T-helper 2 cell (primary cell): ENCODE measurements at places on chromosomes 13 and 19.

GRCh38 chr13:54949735-54950134, 1921.1 kb downstream of the OLFM4 start:
- no peak for DNase-seq

DNA sequence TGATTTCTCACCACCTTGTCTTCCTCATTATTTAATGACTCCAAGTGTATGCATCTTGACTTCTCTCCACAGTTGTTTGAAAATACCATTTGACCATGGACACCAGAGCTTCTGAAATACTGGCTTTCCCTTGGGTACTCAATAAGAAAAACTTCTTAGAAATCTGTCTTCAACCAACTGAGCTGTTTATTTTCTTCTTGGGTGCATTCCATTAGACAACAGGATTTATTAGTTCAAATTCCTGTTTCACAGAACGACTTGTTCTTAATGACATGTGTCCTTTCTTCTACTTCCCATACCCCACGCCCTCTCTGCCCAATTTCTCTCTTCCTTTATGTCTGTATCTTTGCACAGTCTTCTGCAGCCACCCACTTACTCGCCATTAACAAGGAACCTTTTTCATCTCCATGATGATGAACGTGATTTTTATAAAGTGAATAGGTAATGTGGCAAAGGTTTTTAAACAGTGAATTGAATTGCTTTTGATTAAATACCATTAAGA, 11.3 kb upstream of the ITM2B start:
- no peak for DNase-seq

DNA sequence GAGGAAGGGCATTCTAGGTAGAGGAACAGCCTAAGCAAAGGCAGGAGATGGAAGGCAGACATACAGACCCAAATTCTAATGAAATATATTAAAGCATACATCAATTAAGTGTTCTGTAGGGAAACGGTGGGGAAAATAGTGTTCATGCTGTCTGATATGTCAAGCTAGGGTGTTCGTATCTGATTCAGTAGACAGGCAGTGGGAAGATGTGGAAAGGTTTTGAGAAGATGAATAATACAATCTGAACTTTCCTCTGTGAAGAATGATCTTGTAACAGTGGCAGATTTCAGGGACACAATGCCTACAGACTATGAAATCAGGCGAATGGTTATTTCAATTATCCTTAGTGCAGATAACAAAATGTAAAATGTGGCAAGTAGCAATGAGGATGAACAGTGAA, 594.2 kb downstream of the KCTD12 start:
- no peak for DNase-seq

- DNase-seq = no peak
Measured at GRCh38 chr13:25507841-25508240, 136.1 kb downstream of the ATP8A2 start.

DNA sequence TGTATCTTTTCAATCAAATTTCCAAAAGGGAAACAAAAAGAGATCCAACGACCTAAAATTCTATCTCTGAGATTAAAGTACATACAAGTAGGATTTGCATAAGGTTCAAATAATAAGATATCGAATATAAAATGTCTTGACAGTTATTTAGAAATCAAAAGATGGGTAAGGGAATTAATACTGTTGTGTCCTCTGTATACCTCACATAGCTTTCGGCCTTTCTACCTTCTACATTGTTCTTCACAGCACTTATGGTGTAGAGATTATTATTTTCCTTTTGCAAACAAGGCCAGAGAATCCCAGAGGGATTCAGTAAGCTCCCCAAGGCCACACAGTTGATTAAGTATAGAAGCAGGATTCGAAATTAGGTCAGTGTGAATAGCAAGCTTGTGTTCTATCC, 403.6 kb downstream of the SPRY2 start:
- no peak for DNase-seq

DNA sequence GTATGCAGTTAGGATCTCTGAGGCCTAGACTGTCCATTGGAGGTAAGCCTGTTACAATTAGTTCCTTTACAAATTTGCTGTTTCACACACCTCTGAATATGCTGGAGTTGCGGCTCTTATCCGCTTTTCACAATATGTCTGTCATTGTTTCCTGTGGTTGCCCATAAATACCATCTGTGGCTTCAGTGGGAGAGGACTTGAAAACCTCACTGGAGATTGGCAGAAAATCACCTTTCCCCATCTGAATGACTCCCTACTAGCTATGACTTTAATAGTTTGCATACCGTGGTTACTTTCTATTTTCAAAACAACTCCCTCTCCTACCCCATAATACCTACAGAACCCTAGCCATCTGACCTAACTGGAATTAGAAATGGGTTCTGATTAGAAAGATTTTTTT, 454.3 kb downstream of the PCDH17 start:
- DNase-seq = no peak

DNA sequence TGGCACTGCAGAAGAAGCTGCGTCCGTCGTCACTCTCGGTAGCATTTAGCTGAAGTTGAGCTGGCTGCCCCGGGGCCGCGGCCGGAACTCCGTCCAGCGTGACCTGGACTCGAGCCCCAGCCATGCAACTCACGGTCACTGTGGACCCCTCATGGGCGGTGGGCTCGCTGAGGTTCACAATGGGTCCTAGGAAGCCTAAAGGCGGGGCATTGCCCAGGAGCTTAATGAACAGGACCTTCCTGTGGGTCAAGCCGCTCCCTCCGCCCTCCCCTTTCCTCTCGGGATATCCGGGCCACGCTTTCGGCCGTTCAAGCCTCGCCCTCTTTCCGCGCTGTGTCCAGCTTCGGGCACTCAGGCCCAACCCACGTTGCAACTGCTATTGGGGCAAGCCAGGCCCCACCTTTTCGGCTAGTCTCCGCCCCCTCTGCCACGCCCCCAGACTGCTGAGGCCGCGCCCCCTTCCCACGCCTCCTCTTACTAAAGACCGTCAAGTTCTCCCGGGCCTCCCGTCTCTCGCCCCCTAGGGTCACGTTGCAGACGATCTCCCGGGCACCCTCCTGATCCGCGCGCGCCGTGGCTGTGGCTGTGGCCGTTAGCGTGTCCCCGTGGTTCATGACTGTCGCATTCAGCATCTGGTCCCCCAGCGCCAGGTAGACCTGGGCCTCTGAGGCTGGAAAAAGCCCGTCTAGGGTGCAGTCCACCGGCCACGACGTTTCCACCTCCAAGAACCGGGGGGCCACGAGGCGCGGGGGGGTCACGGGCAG, 1.4 kb upstream of the RAVER1 start:
- DNase-seq = peak; percentile 35

DNA sequence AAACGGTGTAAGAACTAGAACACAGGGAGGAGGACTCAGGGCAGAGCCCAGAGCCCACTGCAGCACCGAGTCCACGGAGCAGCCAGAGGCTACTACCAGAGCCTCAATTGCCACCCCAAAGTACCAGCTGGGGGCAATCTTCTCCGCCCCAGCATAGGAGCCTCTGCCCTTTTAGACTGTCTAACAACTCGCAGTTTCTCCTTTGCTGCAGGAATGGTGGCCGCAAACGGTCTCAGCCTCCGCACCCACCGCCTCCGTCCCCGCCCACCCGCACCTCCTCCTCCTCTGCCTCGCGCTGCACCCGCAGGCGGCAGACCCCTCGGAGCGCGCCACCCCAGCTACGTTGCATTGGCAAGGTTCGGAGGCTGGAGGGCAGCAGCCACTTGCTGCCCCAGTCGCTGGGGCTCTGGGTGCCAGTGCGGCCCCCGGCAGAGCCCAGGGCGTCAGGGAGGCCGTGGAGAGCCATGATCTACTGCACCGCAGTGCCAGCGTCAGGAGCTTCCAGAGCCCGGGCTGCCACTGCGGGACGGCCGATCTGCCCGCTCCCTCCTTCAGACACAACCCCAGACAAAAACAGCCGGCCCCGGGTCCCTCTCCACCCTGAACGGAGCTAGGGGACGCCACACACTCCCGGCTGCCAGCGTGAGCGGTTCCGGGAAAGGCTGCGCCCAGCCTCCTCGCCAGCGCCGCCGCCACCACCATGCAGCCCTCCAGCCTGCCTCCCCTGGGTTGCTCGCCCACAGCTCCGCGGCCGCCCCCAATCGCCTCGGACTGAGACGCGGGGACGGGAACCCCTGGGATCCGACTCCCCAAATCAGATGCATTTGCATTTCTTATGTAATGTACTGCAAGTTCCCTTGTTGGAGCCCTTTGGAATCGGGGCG, 1.8 kb downstream of the FGF14 start:
- no peak for DNase-seq

DNA sequence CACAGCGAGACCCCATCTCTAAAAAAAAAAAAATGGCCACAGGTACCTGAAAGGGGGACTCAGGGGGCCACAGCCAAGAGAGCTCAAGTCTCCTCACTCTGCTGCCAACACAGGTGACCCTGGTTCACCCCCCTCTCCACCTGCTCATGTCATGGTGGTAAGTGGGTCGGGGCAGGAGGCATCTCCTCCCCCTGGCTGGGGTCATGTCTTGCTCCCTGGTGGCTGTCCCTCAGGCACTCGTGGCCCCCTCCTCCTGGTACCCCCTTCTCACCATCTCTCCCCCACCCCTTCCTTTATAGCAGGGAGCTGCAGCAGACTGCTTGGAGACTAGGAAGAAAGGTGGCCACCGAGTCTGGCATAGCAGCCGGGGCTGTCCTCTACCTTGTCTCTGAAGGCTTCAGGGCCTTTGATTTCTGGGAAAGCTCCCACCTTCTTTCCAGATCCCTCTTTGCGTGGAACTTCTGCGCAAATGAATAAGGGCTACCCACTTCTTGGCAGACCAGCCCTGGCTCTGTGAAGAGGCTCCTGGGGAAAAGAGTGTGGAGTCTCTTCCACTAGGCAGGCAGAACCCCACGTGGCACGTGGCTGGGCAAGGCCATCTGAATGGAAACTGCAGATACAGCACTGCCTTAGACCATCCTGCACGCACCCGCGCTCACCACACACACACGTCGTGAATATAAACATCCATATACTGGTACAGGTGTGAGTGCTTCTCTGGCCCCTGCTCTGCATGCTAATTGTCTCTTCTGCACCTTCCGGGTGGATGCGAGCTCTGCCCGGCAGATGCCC, 20.1 kb upstream of the MIER2 start:
- DNase-seq = no peak

DNA sequence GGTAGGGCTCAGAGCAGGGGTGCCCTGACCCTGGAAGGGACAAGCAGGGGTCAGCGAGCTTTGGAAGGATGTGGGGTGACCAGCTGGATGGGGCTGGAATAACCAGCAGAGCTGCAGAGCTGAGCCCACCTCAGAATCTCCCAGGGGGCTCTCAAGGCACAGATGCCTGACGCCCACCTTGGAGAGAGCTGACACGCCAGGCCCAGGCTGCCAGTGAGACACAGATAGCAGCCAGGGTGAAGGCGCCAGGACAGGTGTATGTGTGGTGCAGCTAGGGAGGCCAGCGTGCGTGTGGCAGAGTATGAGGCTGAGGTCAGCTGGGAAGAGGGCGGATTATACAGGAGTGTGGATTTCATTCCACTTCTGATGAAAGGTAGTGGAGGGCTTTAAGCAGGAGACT, 8.9 kb downstream of the AP1M1 start:
- no peak for DNase-seq

DNA sequence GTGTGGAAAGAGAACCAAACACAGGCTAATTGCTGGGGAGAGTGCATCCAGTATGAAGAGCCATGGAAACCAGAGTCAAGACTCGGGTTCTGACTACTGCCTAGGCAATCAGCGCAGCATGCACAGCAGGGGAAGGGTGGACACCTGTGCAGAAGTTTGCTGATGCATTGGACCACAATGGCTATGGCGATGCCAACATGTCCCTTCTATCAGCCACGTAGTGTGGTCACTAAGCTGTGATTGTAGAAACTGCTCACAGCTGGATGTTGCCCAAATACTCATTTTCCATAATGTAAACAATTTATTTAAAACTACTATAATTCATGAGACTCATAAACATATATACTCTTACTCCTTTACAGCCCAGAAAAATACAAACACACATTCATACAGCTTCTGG, 1718.2 kb downstream of the EFNB2 start:
- DNase-seq = no peak

DNA sequence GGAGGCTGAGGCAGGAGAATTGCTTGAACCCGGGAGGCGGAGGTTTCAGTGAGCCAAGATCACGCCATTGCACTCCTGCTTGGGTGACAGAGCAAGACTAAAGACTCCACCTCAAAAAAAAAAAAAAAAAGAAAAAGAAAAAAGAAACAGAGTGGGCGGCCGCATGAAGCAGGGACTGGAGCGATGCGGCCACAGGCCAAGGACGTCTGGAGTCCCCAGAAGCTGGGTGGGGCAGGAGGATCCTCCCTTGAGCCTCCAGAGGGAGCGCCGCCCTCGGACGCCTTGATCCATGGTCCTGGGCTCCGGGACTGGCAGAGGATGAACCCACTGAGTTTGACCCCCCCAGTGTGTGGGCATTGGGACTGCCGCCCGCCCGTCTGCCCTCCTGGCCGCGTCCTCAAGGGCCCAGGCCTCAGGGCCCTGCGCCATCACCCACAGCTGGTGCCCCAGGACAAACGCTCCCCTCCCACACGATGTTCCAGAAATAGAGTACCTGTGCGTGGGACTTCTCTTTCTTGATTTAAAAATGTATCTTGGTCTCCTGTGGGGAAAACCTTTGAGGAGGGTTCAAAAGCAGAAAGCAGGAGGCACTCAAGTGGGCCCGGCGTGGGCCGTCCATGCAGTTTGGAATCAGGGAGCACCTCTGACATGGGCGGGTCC, 15.5 kb downstream of the BTBD2 start:
- DNase-seq = no peak
